ENCODE measurements at places on chromosomes 3 and 15. TPM values are rescaled to one million over a fixed set of nuclear protein-coding genes. Genes with fewer than 3 reads are reported as not detected.

The CLK3 gene
- 32.0 TPM for total RNA-seq

The PP2D1 gene
- not detected for total RNA-seq

The RGMA gene
- total RNA-seq = 0.31 TPM

The FAM3D gene
- total RNA-seq = not detected

The GABRA5 gene
- 104 TPM for total RNA-seq

The CPA3 gene
- total RNA-seq = not detected

The CLDN16 gene
- 0.03 TPM for total RNA-seq

The XCR1 gene
- total RNA-seq = not detected

The SCAANT1 gene
- not detected for total RNA-seq

The SCN5A gene
- total RNA-seq = 1.6 TPM

The EXD1 gene
- not detected for total RNA-seq

The C3orf22 gene
- not detected for total RNA-seq

The RFTN1 gene
- 3.5 TPM for total RNA-seq

The MYZAP gene
- 1.3 TPM for total RNA-seq

The BLM gene
- total RNA-seq = 12.3 TPM

The RBPMS2 gene
- total RNA-seq = 6.2 TPM

The BCHE gene
- total RNA-seq = 1.0 TPM

The CHRNA7 gene
- 3.5 TPM for total RNA-seq

The GRAMD2A gene
- total RNA-seq = 0.16 TPM

The ARGFX gene
- not detected for total RNA-seq

The PLXNA1 gene
- total RNA-seq = 20.5 TPM

The LMAN1L gene
- total RNA-seq = not detected

The MYH15 gene
- 0.08 TPM for total RNA-seq

The GNAT1 gene
- not detected for total RNA-seq

The ZKSCAN7 gene
- not detected for total RNA-seq

The PAQR5 gene
- total RNA-seq = 102 TPM

The MRAS gene
- total RNA-seq = 8.8 TPM

The GOLGA8G gene
- total RNA-seq = not detected

The SEMA3B gene
- total RNA-seq = 6.2 TPM

The MAP1A gene
- 0.76 TPM for total RNA-seq

The DUOXA2 gene
- total RNA-seq = not detected

The COL8A1 gene
- total RNA-seq = not detected

The TGM5 gene
- not detected for total RNA-seq

The GRK7 gene
- total RNA-seq = not detected

The TRIM42 gene
- not detected for total RNA-seq

The LRTM1 gene
- not detected for total RNA-seq

The GOLGA8S gene
- 0.08 TPM for total RNA-seq

The SHC4 gene
- 0.92 TPM for total RNA-seq

The IL12A gene
- total RNA-seq = 1.5 TPM

The ADIPOQ gene
- not detected for total RNA-seq

The HAUS2 gene
- 19.3 TPM for total RNA-seq

The GOLGA6L10 gene
- total RNA-seq = 0.59 TPM

The DNASE1L3 gene
- total RNA-seq = not detected

The IVD gene
- total RNA-seq = 12.3 TPM

The POPDC2 gene
- 0.44 TPM for total RNA-seq

The UBE2E2 gene
- 49.5 TPM for total RNA-seq

The CCR9 gene
- 0.03 TPM for total RNA-seq

The IMPG2 gene
- total RNA-seq = 0.01 TPM

The PARP9 gene
- 5.8 TPM for total RNA-seq

All from A549 treated with Hydrocortisone at 1 μM for 4 hours (cell line).